NB4 (cell line): ENCODE measurements at places on chromosomes 4 and X.

GRCh38 chr4:113328514-113328913, 279.1 kb downstream of the ANK2 start:
- DNase-seq: peak; percentile 28

GRCh38 chr4:7561557-7561956, 126.8 kb upstream of the PSAPL1 start:
- DNase-seq: no peak

DNA sequence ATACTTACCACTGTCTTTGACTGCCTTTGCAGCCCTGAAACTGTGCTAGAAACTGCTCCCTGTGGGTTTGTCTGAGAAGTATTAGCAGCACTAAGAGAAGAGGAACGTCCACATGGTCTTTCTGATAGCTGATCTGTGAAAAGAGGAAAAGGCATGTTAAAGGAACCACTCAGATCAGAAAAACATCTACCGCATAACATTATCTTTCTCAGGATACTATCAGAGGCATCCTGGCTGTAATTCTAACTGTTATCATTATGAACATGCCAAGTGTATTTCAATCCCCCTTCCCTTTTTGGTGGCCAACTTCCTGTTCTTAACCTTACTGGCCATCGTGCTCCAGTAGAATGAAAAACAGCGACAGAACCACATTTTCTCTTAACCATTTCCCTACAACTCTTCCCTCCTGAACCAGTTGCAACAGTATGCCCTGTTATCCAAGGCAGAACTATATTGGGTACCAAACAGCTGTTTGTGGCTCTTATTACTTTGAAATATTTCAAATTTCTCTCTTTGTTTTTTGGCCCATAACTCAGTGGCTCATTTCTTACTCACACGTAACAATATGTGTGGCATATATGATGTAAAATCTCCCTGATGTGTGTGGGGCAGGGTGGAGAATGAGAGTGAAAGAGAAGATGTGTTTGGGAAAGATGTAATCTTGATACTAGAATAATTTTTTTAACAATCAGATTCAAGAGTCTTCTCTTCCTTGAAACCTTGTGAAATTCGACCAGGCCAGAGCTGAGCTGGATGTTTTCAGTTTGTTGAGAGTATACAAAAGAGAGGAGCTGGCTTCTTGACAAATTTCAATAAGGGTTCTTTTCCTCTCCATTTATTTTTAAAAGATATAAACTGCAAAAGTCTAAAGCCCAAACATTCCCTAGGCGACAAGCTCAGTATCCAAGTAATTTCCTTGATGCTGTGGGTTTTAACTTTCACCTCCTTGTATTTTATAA, 35.2 kb downstream of the ARHGEF6 start:
- DNase-seq: peak; percentile 72

DNA sequence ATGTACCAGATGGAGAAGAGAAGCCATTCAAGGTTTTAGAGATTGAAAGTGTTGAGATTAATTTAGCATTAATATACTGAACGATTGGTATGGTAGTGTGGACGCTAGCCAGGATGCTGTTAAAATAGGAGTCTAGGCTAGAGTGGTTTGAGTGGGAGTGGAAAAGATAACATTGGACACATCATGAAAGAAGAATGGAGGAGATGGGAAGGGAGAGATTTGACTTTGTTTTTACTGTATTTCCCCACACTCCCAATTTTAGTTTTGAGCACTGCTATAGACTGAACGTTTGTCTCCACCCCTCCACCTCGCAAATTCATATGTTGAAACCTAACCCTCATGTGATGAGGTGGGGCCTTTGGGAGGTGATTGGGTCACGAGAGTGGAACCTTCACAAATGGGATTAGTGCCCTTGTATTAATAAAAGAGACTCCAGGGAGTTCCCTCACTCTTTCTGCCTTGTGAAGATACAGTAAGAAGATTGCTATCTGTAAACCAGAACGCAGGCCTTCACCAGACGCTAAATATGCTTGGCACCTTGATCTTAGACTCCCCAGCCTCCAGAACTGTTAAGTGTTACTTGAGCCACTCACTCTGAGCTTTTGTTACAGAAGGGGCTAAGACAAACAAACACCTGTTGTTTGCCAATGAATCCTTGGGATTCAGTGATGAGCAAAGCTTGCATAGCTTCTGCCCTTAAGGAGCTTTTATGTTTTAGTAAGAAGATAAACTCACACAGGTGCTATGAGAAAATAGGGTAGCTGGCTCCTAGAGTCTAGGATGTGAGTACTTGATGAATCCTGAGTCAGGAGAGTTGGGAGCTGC, 25.8 kb downstream of the USP9X start:
- DNase-seq: peak; percentile 3

DNA sequence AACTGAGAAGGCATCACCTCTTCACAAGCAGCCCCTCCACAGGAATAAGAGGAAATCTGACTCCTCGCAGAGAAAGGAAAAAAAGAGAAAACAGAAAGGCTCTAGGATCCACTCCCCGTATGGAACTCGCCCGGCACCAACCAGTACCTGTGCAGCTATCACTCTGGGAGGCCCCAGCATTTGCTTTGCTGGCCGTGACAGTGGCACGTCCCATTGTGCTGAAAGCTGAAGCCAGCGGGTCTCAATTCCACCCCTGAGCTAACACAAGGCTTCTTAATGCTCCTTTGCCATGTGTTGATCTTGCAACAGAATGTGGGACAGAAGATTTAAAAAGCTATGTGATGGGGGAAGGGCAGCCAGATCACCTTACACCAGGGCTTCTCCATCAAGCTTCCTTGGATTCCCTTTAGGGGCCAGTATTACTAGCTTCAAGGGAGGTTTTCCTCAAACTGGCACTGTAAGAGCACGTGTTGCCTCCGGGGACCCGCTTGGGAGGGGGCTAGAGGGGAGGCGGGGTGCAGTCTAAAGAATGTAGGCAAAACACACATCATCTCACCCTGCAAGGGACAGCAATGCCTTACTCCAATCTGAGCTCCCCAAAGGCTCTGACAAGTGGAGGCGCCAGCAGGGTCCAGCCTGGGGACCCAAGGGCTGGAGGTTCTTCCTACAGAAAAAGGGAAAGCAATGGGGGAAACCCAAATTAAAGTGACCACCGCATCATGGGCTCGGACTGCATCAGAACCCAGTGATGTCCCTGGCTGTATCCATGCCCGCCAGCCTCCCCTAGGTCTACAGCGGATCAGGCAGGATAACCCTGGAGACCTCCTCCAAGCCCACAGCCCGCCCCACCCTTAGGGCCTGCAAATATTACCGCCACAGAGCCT, 1.2 kb downstream of the USP46 start:
- DNase-seq: peak; percentile 30
